ENCODE measurements at places on chromosomes 1 and 21.

DNA sequence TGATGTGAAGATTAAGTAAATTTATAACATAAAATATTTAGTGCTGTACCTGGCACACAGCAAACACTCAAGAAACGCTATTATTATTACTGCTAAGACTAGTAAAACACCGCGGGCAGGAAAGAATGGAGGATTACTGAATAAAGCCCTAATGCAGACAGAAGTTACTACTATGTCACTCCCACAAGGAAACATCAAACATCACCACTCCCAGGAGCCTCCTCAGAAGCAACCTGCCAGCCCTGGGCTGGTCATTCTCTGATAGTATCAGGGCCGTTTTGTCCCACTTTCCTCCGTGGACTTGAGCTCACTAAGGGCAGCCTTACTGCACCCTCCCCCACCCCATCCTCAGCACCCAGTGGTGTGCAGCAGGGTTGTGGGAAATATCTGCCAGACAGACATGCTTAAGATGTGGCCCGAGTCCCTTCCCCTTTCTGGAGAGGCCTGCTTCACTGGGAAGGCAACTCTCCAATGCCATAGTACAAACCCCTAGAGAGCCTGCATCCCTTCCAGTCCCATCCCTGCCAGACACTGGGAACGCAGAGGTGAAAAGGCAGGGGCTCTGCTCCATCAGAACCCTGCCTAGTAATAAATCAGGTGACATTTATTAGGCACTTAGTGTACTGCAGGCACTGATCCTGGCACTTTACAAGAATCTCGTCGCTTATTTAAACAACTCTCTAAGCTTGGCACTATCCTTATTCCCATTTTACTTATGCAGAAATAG is 41.7 kb upstream of the ECE1 start:
- DNase-seq, result no peak

DNA sequence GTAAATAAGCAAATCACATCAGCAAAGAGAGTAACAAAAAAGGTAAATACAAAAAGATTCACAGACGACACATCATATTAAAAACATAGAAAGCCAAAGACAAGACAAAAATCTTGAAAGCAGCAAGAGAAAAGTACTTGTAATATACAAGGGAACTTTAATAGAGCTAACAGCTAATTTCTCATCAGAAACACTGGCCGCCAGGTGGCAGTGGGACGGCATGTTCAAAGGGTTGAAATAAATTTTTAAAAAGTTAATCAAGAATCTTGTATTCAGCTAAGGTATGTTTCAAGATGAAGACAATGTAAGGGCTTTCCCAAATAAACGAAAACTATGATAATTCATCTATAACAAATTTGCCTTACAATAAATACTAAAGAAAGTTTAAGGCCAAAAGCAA is 358.1 kb downstream of the LRRIQ3 start:
- peak; percentile 20 for DNase-seq

- no peak for DNase-seq
These were observed 26.3 kb downstream of the GADD45A start for GRCh38 chr1:67711158-67711854.

DNA sequence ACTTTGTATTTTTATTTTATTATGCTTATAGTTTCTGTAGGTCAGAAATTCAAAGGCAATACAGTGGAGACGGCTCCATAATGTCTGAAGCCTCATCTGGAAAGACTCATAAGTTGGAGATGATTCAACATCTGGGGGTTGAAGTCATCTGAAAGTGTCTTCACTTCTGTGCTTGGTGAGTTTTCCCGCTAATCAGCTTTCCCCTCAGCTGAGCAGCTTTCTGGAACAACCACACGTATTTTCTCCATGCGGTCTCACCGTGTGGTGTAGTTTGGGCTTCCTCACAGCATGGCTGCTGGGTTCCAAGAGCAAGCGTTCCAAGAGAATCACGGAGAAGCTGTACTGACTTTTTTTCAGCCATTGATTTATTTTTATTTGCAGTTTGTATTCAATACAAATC is 7.6 kb upstream of the DDI2 start:
- peak; percentile 30 for DNase-seq

DNA sequence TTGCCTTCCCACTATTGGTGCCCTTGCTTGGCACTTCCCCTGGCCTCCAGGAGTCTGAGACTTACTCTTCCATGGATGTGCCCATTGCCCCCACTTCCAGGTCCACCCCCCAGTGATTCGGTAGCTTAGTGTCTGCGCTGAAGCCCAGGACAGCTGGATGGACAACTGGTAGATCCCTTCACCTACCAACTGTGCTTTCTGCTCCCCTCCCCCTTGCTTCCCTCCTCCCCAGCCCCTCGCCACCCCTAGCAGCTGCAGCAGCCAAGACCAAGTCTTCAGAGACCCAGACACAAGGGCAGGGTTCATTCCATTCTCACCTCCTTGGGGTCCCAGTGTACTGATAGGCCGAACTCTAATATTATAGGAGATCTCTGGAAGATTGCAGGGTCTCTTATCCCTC is 6.9 kb downstream of the LMNA start:
- no peak for DNase-seq

- no peak for DNase-seq
These were observed 13.4 kb downstream of the LDLRAD1 start for GRCh38 chr1:54004481-54005049.

- DNase-seq, result peak; percentile 70
These were observed at the start of gene CCDC28B for GRCh38 chr1:32200226-32201010. Gene CCDC28B (plus strand): TSS chr1:32200595. CDS start chr1:32201936, 1,341 bp downstream.

GRCh38 chr1:178052650-178053461 is 41.0 kb upstream of the RASAL2 start:
- DNase-seq, result peak; percentile 69

DNA sequence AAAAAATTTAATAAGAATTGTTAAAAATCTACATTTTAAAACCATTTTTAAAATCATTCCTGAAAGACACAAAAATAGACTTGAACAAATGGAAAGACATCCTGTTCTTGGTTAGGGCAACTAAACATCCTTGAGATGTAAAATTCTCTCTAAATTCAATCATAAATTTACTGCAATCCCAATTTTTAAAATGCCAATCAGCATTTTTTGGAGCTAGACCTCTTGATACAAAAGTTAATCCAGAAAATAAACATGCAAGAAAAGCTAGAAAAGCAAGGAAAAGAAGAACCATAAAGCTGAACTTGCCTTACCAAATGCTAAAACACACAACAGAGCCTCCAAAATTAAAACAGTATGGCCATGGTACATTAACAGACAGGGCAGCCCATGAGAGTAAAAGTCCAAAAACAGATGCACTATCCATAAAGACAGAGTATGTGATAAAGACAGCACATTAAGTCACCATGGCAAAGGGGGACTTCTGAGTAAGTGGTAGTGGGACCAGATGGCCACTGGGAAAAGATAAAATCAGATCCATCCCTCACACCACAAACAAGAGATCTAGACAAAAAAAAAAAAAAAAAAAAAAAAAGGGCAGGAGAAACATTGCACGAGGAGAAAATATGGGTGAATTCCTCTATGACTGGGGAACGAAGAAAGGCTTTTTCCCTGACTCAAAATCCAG is 51.4 kb downstream of the NPHP4 start:
- DNase-seq, result no peak
